ENCODE measurements at places on chromosomes 4 and X.

DNA sequence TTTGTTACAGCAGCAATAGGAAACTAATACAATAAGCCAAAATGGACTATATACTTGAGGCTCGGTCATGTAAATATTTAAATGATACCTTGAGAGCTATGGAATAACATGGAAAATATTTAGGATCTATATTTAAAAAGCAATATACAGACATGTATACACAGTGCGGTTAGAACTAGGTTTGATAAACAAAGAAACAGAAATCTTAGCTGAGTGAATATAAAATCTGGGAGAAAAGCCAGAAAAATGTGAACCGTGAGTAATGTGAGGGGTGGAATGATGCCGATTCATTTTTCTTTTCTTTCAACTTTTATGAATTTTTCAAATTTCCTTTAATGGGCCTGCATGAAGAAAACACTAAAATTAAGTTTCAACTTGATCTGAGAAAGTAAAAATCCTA lies 104.1 kb downstream of the ATXN3L start:
- DNase-seq = no peak

- no peak for DNase-seq
Observed at GRCh38 chr4:8647626-8648025, 55.1 kb downstream of the CPZ start.

DNA sequence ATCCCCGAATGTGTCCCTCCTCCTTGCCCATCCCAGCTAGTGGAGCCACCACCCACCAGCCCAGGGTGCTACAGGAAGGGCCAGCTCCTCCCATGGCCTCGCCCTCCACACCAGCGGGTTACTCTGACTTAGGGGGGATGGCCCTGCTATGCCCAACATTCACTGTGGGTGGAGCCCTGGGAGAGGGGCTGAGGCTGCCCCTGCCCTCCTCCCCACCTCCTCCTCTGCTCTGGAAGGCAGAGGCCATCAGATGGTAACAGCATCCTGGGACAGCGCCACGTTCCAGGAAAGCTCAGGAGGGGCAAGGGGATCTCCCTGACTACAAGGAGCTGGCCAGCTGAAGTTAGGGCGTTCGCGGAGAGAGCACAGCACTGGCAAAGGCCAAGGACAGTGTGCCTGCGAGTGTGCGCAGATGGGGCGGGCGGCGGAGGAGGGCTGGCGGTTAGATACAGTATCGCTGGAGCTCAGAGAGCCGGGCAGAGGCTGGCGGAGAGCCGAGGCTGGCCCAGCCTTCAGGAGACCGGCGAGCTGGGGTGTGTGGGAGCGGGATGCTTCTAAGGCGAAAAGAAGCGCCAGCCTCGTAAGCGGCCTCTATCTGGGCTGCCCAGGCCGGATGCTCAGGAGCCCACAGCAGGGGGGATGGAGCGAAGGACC lies 1.5 kb downstream of the JAKMIP1 start:
- DNase-seq = no peak

DNA sequence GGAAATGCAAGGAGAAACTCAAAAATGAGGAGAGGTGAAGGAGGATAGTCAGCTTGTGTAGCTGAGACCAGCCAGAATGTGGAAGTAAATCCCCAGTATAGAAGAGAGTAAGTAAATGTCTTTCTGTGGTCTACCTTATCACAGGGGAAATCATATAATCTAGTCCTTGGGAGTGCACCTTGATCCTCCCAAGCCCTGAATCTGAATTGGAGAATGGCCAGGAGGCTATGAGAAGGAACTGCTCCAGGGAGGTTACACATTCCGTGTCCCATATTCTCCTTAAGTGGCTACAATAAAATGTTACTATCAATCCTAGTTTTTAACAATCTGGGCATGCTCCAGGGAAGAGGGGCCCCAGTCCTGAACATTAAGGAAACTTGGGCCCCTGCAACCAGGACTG lies 10.8 kb downstream of the AGTR2 start:
- DNase-seq = no peak

GRCh38 chr4:48047421-48047844 lies 30.9 kb downstream of the NIPAL1 start:
- no peak for DNase-seq

GRCh38 chrX:13373027-13373426 lies 53.2 kb upstream of the ATXN3L start:
- no peak for DNase-seq

DNA sequence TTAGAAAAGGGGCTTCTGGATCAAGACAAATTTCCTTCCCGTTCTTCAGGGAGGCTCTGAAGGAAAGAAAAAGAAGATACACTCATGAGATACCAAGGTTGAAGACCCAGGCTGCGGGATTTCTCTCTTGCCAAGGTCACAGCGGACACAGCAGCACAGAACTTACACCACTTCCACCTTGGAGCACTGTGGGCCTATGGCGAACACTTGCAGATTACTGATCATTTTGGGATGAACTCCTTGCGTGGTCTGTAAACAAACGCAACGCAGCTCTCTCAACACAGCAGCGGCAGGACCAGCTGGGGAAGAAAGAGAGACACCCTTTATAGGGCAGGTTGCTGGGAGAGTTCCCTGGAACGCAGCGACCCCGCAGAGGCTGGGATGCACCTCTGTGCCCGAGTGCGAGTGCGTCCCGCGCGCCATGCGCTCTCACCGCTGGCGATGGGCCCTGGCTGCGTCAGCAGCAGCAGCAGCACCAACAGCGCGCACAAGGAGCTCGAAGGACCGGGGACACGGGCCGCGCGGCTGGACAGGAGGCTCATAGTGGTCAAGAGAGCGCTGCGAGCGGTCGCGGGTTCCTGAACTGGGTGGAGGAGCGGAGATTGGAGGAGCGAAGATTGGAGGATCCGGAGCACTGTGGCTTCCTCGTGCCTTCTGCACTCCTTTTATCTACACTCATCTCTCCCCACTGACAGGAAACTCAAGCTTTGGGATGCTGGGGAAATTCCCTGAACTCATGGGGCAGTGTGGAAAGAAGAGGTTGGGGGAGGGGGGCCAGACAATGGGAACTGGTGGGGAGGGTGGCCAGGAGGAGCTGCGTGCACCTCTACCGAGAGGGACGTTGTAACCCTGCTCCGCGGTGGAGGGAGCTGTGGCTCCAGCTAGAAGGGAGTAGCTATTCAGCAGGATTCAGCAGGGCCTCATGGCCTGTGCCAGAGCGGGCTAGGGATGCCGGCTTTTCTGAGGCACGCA lies at the start of gene CXCL5:
Gene CXCL5 (minus strand): TSS at position 638 of the 972 bp plus-strand sequence. CDS start 96 bp downstream, at position 542.
- no peak for DNase-seq

GRCh38 chrX:13092455-13092941 lies 48.1 kb upstream of the FAM9C start:
- DNase-seq = no peak

GRCh38 chr4:164761241-164761640 lies 7.3 kb downstream of the SMIM31 start:
- no peak for DNase-seq

- DNase-seq = no peak
Observed at GRCh38 chr4:32226204-32226603, 1506.0 kb downstream of the PCDH7 start.

GRCh38 chr4:175405961-175406360 lies 406.1 kb downstream of the GPM6A start:
- no peak for DNase-seq

DNA sequence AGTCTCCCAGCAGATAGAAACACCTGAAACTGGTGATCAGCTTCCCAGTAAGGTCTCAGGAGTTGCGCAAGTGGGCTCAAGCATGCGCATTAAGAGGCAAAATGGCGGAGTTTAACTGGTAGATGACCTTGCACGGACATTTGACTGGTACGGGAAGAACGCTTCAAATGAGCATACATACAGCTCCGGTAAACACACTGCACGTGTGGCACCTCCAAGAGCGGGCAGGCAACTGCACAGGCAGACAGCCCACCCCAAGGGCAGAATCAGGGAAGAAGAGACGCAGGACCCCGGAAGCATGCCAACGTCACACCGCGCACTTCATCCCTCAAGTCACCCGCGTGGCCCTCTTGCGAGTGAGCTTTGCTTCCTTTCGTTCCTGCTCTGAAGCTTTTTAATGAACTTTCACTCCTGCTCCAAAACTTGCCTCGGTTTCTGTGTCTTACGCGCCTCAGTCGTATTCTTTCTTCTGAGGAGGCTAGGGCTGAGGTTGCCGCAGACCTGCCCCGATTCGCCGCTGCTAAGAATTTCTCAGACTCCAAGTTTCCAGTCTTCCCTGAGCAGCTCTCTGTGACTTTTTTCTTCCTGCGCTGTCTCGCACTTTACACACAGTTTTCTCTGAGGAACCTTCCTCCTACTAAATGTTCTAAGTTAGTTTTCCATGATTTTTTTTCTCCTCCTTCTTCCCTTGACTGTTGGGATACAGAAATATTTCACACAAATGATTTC lies 180.7 kb upstream of the ZFP42 start:
- DNase-seq = peak; percentile 69

- no peak for DNase-seq
Observed at GRCh38 chr4:141580523-141580922, 55.9 kb upstream of the IL15 start.

- peak; percentile 61 for DNase-seq
Observed at GRCh38 chr4:3871181-3871852, 105.1 kb downstream of the ADRA2C start.

DNA sequence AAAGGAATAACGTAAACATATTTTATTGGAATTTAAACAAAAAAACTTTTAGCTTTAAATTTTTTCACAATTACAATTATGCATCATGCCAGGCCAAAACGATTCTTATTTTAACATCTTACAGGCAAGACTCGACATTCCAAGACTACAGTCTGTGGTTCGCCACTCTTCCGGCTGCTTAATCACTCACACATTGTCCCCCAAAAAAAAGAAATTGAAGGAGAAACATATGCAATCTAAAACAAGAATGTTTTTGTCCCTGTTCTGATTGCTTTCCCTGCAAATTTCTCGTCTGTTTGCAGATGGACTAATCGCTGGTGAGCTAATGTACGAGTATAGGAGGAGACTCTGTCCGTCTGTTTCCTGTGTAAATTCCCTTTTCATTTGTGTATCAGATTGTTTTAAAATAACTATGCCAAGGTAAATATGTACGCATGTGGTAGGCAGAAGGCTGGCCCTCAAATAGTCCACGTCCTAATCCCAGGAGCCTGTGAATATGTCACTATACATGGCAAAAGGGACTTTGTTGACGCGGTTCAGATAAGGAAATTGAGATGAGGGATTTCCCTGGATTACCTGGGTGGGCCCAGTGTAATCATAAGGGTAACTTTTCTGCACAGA lies 37.7 kb upstream of the MTNR1A start:
- no peak for DNase-seq

DNA sequence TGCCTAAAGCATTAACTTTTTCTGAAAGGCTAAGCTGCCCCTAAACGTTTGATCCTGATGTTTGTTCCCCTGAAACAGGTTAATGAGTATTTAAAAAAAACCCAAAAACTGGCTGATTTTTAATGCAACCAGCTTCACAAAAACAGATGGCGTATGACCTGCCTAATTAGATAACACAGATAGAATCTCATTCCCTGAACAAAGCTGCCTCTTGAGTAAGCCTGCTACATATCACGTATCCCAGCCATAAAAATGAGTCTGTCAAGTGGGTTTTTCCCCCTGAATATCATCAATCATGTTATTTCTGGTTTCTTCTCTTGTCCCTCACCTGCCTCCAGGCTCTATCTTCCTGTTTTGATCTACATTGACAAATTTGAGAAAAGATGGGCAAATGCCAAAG lies 154.2 kb upstream of the FAM9B start:
- DNase-seq = no peak

- no peak for DNase-seq
Observed at GRCh38 chr4:53490965-53491622, 100.2 kb downstream of the LNX1 start.

DNA sequence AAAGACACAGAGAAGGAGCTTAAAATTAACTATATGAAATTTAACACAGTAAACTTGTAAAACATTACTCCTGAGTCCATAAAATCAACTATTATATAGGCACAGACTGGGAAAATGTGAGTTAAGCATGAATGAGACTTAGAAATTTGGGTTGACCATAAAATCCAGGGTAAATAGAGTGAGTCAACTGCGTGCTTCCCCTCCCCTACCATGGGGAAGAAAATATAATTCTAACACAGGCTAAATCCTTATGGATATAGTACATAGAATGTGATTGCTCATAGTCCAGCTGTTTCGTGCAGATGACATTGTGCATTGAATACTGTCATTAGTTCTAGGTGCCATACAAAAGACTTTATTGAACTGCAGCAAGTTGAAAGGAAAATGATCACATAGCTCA lies 42.2 kb downstream of the KLHL5 start:
- no peak for DNase-seq

- no peak for DNase-seq
Observed at GRCh38 chrX:11151799-11152559, 40.8 kb downstream of the HCCS start.

DNA sequence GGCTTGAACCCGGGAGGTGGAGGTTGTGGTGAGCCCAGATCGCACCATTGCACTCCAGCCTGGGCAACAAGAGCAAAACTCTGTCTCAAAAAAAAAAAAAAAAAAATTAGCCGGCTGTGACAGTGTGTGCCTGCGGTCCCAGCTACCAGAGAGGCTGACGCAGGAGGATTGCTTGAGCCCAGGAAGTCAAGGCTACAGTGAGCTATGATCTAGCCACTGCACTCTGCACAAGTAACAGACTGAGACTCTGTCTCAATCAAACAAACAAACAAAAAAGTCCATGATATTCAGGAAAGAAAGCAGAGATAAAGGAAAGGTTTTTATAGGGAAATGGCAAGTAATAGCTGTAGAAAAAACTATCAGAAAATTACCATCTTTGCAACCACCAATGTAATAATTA lies 2.1 kb upstream of the LAGE3 start:
- DNase-seq = no peak

GRCh38 chrX:122445466-122445865 lies 738.6 kb upstream of the GRIA3 start:
- DNase-seq = no peak

- DNase-seq = no peak
Observed at GRCh38 chr4:5824635-5825034, 68.3 kb downstream of the CRMP1 start.

DNA sequence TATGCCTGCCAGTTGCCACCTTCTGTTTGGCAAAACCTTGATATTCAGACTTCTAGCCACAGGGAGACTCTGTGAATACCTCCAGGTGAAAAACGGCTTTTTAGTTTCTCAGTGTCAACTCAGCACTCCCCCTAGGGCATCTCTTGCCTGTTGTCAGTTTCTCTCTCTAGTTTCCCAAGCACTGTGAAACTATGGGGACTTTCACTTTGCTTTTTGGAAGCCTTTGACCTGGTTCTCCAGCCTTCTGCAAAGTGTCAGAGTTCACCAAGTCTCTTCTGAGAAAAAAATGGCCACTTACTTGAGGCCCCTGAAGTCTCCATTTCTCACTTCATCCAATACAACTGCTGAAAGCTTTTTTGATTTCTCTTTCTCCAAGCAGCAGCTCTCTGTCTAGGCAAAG lies 521.5 kb downstream of the INPP4B start:
- no peak for DNase-seq

All from left forelimb (tissue), 1 donor.